ENCODE measurements at places on chromosomes 11 and 22.

GRCh38 chr22:31138126-31138525 lies 2.2 kb downstream of the PLA2G3 start:
- DNase-seq: no peak

- no peak for DNase-seq
These were observed 23.7 kb upstream of the SORL1-AS1 start for GRCh38 chr11:121476379-121477032.

DNA sequence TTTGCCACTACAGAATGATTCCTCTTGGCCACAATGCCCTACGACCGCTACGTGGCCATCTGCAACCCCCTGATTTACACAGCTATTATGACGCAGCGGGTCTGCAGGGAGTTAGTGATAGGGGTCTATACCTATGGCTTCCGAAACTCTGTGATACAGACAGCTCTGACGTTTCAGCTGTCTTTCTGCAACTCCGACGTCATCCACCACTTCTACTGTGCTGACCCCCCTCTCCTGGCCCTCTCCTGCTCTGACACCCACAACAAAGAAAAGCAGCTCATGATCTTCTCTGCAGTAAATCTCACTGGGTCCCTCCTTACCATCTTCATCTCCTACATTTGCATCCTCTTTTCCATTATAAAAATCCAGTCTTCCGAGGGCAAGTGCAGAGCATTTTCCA lies 52.3 kb upstream of the OR5P2 start:
- DNase-seq: no peak

GRCh38 chr11:8318536-8318935 lies 54.9 kb upstream of the LMO1 start:
- DNase-seq: no peak

DNA sequence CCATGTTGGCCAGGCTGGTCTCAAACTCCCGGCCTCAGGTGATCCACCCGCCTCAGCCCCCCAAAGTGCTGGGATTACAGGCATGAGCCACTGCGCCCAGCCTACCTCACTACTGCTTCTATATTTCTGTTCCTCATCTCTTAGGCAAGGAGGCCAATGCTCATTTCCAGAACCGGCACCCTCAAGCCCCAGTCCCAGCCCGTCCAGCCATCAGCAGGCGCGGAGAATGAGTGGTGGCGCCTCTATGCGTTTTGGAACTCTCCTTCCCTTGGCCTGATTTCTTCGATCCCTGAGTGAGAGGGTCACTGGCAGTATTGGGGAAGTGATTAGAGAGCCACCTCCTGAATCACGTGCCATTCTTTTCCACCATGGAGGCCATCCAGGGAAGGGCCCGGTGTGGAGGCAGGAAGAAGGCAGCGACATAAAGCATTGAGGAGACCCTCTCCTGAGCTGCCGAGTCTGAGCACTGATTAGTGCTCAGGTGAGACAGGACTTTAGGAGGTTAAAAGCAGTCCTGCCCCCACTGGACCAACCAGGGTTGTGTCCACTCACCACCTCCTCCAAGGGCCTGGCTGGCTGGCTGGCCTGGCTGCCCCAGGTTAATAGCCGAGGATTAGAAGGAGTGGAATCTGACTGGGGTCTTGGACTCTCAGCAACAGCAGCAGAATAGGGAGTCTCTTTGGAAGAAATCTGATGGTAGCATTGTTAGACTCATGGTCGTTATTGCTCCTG lies 8.7 kb downstream of the GRIK4 start:
- DNase-seq: no peak

- DNase-seq: no peak
These were observed 52.2 kb downstream of the PPFIA1 start for GRCh38 chr11:70322666-70323065.

DNA sequence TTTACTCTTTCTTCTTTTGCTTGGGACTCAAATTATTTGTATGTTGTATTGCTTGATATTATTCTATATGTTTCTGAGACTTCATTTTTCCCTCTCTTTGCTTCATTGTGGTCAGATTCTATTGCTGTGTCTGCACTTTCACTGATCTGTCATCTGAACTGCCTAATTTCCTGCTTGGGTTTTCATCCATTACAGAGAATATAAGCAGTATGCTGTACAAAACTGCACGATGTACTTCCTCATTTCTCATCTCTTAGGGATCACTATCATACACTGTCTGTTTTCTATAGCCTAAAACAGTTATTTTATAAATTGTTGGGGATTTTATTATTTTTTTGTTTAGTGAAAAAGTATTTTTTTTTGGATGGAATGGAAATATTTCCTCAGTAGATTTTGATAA lies 736.7 kb upstream of the ANO5 start:
- DNase-seq: no peak

DNA sequence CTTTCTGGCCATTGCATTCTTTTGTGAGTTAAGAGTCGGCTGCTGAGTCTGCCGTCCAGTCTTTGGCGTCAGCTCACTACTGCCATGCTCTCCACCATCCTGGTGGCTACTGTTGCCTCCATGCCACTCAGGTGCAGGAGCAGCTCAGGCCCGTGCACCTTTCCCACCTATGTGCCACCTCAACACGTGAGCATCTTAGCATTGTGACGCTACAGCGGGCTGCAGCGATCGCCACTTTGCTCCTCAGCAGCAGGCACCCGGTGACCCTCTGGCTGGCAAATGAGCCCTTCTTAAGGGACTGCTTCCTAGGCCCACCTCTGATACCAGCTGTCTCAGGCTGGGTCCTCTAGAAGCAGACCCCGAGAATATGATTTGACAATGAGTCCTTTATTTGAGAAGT lies 11.5 kb upstream of the KMT5B start:
- no peak for DNase-seq

DNA sequence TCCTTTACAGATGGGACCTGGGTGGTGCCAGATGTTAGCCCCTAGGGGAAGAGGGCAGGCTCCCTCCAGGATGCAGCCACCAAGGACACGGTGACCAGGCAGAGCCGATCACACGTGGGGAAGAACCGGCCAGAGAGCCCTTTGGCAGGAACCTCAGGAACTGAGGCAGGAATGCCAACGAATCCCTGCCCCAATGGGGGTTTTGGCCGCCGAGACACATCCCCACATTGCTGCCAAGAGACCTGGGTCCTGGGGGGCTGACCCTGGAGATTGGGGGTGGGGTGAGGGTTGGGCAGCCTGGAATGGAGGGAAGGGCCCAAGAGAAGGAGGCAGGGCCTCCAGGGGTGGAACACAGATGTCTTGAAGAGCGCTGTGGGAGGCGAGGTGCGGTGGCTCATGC lies 28.7 kb upstream of the LMO1 start:
- no peak for DNase-seq

GRCh38 chr22:35426801-35427140 lies 26.8 kb downstream of the MCM5 start:
- DNase-seq: no peak
